Fibroblast of mammary gland (primary cell): ENCODE measurements at places on chromosomes 2 and 18.

GRCh38 chr2:1222056-1222455 lies 191.2 kb upstream of the TPO start:
- no peak for DNase-seq

GRCh38 chr2:88733155-88733902 lies 41.9 kb downstream of the RPIA start:
- DNase-seq, result no peak

GRCh38 chr18:12326711-12327460 lies 18.8 kb downstream of the TUBB6 start:
- DNase-seq, result no peak

- DNase-seq, result no peak
Measured at GRCh38 chr2:122070241-122070731, 314.8 kb downstream of the TSN start.

DNA sequence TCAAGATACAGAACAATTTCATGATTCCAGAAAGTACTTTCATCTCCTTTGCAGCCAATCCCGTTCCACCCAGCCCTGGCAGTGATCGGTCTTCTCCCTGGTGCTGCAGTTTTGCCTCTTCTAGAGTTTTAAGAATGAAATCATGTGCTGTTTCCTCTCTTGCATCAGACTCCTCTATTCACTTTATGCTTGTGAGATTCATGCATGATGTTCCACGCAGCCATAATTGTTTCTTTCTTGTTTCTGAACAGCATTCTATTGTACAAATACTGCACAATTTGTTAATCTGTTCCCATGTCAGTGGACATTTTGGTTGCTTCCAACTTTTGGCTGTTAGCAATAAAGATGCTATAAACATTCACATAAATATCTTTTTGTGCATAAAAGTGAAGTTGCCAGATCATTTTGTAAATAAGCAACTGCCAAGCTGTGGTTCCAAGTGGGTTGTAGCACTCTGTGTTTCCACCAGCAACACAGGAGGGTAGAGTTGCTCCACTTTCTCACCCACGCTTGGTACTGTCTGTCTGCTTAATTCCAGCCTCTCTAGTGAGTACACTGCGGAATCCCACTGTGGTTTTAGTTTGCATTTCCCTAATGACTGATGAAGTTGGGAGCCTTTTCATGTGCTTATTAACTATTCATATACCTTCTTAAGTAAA lies 104.5 kb downstream of the TWIST2 start:
- no peak for DNase-seq

DNA sequence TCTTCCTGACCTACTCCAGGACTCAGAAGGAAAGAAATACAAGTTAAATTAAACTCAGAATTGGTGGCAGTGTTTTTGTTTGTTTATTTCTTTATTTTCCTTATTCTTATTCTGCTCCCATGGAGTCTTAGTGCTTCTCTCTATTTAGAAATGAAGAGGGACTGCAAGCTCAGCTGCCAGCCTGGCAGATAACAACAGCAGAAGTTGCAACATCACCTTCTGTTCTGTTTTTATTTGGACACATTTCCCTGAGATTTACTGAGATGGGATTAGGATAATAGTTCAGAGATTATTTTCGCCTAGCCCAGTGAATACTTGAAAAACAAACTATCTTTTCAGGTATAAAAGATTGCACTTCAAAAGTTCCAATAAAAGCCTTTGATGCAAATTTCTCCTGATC lies 70.4 kb upstream of the DTNA start:
- DNase-seq, result no peak

GRCh38 chr2:157471078-157471477 lies 27.2 kb upstream of the CYTIP start:
- no peak for DNase-seq

DNA sequence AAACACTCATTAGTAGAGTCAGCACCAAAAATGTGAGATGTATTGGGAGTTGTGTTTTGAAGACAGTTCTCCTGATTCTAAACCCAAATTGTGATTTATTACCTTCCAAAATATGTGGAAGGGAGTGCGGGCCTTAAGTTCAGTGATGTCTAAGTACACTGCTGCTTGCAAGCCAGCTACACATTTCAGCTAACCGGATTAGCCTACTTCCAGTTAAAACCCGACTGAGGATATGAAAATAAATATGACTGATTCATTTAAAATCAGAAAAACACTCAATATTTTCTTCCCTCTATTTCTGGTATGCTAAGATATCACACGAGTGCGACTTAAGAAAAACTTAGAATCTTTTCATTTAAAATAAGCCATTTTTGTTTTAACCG lies 907 bp downstream of the FHL2 start:
- DNase-seq, result no peak

DNA sequence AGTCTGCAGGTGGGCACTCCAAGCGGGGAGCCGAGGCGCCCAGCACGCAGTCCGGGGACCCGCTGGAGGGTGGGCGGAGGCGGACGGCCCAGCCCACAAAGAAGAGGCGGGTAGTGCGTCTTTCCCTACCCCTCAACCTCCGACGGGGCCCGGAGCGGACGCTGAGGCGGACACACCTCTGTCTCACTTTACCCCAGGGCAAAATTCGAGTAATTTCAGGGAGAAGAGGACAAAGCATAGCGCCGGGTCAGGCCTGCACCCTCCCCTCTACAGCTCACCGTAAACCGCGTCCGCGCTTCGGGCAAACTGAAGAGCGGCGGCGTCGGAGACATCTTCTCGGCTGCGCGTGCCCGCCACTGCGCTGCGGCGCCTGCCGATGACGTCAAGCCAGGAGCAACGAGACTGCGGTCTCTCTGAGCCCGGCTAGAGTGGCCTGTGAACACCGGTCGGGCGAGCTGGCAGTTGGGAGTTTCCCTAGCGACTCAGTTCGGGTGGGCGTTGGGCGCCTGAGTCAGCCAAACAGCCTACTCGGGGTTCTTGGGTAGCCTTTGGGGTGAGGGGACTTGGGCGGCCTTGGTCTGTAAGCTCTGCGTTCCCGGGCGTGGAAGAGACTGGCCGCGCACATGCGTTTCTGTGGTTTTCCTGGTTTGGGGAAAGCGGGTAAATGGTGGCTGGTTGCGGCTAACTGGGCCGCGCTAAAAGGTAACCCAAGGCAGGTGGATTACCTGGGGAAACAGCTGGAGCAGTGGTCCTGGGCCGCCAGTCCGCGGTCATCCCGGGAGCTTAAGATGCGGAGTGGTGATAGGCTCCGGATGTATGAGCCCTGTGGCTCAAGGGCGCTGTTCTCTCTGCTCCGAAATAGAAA lies at the start of gene THOC1:
Gene THOC1, minus strand, starts transcription at position 360 of the 865 bp plus-strand sequence. Its CDS starts 28 bp downstream, at position 332.
- DNase-seq, result peak; percentile 94

- peak; percentile 86 for DNase-seq
Measured at GRCh38 chr2:42722320-42723190, 41.4 kb downstream of the OXER1 start.

DNA sequence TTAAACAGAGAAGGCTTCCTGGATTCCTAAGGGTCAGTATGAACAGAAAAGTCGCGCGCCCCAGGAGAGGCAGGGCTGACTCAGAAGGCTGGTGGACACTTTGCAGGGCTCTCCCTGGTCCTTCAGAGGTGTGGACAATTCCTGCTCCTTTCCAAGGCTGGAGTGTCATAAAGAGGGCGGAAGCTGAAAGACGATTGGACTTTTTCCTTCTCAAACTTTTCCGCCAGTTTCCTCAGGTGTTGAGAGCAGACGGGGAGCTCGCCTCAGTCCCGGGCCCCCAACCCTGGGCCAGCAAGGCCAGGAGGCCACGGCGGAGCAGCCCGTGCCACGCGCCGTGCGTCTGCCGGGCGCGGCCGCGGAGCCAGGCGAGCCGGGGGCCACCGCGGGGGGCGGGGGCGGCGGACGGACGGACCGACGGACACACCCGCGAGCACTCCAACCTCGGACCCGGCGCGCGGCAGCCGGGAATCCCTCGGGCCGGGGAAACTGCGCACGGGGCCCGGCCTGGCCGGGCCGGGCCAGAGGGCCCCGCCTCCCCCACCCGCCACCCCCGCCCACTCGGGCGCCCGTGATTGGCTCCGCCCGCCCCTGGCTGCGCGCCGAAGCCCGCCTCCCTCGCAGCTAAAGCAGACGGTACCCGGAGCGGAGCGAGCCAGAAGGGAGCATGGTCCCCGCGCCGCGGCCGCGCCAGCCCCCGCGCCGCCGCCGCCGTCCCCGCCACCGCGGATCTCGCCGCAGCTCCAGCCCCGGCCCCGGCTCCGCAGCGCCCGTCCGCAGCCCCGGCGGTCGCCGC lies at the start of gene KLHL29:
Gene KLHL29, plus strand, starts transcription at position 629 of the 793 bp plus-strand sequence. CDS start 177,018 bp downstream, outside the sequence.
- peak; percentile 61 for DNase-seq

DNA sequence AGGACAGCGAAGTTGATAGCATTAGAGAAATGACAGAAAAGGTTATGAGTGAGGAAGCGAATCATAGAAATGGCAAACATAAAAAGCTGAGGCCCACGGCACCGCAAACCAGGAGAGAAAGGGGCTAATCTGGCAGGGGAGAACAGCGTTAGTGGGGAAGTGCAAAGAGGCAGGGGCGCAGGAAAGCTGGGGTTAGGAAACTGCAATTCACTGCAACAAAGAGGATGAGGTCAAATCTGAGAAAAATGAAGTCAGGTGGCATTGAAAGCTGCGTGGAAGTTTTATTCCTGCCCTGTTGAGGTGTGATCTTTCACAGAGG lies 653 bp upstream of the ABI2 start:
- DNase-seq, result no peak
